Activated CD8-positive, alpha-beta memory T cell treated with anti-CD3 and anti-CD28 coated beads for 1 hour (primary cell): ENCODE measurements at places on chromosomes 11 and 22.

- no peak for DNase-seq
Observed at GRCh38 chr11:5476186-5476819, 12.2 kb upstream of the OR52D1 start.

DNA sequence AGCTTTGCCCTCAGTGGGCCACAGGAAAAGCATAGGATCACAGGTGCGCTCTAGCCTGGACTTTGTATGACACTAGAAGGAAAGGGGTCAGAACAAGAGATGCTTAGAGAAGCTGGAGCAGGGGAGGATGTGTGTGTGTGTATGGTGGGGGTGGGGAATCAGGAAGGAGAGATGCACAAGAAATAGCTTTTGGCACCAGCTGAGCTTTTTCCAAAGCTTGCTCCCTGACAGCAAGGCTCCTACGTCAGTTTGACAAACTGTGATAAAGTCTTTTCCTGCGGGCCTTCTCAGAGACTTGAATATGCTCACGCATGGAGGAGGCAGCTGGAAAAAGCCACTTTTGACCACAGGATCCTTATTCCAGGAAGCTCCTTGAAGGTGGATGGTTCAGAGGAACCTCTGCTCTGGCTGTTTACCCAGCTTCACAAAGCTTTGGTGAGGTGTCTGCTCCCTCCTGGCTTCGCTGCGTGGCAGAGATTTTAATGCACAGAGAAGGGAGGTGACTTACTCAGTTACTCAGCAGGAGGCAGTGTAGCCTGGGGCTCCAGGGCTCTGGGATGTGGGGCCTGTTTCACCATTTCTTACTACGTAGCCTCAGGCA is 3.9 kb downstream of the CDC42EP1 start:
- DNase-seq: no peak

DNA sequence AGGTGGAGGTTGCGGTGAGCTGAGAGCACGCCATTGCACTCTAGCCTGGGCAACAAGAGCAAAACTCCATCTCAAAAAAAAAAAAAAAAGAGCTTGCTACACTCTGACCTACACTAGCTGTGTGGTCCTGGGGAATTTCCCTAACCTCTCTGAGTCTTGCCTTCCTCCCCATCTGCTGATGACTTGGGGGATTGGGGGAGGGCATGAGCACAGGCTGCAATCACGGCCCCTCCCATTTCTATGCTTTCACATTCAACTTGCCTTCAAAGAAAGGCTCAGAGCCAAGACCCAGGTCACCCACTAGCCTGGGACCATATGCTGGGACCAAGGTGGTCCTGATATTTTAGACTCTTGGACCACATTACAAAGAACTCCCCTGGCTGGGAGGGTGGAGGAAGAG is 39.8 kb upstream of the TEF start:
- DNase-seq: no peak

- no peak for DNase-seq
Observed at GRCh38 chr11:134615041-134615615, 203.1 kb upstream of the B3GAT1 start.

GRCh38 chr11:100757646-100758045 is 70.6 kb downstream of the ARHGAP42 start:
- no peak for DNase-seq

DNA sequence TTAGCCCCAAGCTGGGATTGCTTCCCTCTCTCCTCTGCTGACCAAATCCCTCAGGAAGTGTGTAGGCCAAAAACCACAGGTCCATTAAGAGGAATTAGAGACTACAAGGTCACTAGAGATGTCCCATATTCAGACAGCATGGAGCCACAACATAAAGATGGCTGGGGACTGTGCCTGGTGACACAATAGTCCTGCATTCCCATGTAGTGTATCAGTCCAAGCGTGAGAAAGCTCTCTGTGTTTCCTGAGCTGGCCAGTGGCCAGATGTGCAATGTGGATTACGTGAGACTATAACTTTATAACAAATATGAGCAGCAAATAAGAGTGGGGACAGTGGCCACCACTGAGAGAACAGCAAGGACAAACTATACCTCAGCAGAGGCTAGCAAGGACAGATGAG is 7.6 kb upstream of the MS4A10 start:
- DNase-seq: no peak

DNA sequence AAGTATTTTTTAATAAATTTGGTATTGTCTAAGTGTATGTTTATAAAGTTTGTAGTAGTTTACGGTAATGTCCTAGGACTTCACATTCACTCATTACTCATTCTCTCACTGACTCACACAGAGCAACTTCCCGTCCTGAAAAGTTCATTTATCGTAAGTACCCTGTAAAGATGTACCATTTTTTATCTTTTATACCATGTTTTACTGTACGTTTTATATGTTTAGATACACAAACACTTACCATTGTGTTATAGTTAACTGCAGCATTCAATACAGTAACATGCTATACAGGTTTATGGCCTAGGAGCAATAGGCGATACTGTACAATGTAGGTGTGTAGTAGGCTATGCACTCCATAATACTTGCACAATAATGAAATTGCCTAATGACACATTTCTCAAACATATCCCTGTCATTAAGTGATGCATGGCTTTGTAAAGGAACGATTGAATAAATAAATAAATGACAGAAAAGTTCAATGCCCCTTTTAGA is 12.5 kb upstream of the CARD18 start:
- no peak for DNase-seq

DNA sequence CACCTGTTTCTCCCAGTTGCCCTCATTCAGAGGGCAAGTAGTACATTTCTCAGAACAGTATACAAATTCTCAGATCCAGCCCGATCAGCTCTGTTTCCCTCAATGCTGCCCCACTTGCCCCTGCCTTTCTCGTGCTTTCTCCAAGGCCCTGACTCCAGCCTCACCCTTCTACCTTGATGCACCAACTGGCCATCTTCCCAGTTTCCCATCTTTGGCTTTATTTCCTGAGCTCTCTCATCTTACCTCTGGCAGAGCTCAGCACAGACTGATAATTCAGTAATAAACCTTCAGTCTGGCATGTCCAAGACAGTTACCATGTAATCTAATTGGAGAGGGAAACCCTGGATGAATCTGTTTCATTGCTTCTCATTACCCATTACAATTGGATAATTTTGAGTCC is 184.5 kb upstream of the ISX start:
- no peak for DNase-seq

GRCh38 chr11:130051082-130051481 is 18.6 kb upstream of the APLP2 start:
- no peak for DNase-seq

DNA sequence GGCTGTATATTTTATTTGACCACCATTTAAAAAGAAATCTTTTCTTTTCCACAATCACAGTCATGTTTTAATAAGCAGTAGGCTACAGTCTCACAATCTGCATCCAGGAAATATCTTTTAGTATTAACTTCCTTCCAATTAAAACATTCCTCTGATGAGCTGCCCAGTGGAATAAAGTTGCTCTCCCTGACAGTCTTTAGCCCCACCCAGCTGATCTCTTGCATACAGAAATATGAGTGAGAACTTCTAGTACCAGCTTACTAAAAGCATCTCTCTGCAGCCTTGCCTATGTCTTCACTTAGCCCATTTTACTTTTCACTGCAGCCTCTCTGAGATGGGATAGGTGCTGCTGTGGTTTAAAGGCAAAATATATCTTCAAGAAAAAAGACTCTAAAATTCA is 143.4 kb upstream of the ANO3 start:
- no peak for DNase-seq

GRCh38 chr11:85746670-85747069 is 60.7 kb upstream of the CCDC89 start:
- DNase-seq: no peak

DNA sequence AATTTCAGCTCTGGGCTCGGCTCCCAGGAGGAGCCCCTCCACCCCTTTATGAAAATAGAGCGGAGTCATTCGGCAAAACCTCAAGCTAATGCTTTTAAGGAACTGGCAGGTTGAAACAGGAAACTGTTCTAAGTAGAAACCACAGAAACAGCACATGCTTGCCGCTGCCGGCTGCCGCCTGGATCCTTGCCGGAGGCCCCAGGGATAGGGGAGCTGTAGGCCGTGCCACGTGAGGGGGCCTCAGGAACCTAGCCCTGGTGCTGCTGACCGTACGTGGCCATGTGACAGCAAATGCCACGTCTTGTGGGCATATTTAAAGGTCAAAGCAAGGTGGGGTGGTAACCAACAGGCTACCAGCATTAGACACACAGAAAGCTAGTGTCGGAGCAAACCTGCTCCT is 77.9 kb upstream of the TIMP3 start:
- no peak for DNase-seq

DNA sequence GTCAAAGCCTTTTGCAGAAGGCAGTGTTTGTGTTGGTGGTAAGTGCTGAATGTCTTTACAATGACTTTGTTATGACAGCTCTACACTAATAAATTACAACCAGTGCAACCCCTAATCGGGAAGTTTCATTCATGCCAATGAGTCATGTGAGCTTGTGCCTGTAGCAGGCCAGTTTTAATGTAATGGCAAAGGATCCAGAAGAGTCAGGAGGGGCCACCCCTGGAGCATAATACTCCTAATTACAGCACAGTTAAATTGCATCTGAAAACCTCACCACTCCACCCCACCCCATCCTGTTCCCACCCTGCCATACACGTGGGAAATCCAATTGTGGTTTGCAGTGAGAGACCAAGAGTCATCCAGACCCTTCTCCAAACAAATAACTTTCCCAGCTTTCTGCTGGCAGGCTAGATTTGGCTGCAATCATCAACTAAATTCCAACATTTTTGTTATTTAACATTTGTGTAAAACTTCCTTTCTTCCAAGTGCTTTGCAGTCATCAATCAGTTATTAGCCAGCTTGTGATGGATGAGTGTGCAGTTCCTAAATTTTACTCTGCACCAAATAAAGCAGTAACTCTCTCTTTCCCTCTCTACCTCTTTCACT is 277.3 kb upstream of the FAT3 start:
- no peak for DNase-seq
